ENCODE measurements at places on chromosomes 3 and 15.

DNA sequence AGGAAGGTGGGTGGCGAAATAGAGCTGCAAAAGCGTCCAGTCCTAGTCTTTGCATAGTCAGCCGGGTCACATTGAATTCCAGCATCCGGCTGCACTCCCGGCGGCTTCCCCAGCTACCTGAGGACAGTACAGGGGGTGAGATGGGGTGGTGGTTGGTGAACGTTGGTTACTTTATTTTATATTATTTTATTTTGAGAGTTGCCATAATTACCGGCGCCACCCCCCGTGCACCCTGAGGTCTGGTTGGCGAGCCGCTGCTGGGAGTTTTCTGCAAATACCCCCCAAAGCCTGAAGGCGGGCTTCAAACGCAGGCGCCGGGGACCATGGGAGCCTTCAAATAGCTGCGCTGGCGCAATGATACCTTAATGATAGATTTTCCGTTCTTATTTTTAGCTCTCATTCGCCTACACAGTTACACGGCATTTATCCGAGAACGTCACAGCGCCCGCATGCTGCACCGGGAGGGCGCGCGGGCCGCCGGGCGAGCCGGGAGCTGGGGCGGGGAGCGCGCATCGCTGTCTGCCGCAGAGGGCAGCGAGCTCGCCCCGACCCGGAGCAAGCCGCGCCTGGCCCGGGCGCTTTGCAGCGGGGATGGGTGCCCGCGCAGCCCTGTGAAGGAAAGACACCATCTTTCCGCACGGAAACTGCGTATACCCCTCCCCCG lies 756 bp upstream of the RASGRF1 start:
- DNase-seq: peak; percentile 67

DNA sequence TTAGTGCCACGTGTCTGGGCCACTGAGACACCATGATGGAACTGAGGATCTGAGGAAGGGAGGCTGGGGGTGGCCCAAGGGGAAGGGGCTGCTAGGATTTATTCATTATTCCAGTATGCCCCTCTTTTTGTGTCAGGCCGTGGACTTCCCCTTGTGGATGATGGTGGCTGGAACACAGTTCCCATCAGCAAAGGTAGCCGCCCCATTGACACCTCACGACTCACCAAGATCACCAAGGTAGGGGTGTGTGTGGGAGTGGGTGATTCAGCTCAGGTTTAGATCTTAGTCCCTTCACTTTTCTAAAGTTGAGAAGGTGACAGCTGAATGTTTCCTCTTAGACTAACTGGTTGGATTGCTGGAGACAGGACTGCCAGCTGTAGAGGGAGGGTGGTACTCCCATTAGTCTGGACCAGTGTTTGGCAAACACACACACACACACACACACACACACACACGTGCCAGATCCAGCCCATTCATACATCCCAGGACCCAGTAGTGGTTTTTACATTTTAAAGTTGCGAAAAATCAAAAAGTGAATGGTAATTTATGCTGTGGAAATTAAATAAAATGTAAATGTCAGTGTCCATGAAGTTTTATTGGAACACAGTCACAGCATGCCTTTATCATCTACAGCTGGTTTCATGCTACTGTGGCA lies 11.4 kb downstream of the EIF4G1 start:
- no peak for DNase-seq

- DNase-seq: no peak
Observed at GRCh38 chr3:70771426-70772147, 459.1 kb upstream of the MDFIC2 start.

GRCh38 chr3:28504976-28505375 lies 156.4 kb upstream of the AZI2 start:
- no peak for DNase-seq

DNA sequence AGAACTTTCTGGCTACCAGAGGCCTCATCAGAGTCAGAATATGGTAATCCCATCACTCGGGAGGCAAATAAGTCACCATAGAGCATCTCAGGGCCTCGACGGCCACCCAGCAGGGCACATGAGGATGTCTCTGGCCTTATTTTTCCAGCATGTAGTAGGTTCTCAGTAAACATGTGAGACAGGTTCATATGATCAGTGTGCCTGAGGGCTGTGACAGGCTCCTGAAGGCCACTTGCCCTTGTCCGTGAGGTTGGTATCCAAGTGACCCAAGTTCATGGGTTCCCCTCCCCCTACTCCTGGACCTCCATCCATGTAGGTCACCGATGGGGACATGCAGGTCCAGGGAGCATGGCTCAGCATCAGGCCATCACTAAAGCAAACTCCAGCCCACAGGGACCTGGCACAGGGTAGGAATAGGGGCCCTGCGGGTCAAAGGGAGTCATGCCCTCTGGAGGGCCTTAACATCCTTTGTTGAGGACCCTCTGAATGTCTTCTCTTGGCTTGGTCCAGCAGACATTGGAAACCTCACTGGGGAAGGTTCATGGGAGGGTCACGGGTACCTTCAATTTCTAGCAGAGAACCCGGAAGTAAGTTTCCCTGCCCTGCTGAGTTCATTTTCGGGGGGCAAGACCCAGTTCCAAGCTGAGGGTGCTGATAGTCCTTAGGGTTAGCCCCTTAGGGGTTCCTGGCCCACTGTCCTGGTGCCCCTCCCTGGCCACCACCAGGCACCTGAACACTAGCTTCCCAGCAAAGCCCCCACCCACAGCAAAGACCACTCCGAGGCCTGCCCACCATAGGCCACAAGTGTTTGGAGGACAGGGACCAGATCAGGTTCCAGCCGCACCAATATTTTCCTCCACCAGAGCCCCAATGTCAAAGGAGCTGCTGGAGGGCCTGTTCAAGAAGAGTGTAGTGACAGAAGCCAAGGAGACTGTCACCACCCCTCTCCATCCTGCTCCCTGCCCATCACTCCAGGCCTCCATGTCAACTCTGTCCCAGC lies 61.1 kb downstream of the ZNF445 start:
- no peak for DNase-seq

- no peak for DNase-seq
Observed at GRCh38 chr3:139134678-139135372, 90.1 kb upstream of the PRR23C start.

All from H1 (cell line).